Muscle of leg (tissue), 16 donors: ENCODE measurements at places on chromosomes 11 and 22. TPM values are rescaled to one million over a fixed set of nuclear protein-coding genes. Genes with fewer than 3 reads are reported as not detected.

DNA sequence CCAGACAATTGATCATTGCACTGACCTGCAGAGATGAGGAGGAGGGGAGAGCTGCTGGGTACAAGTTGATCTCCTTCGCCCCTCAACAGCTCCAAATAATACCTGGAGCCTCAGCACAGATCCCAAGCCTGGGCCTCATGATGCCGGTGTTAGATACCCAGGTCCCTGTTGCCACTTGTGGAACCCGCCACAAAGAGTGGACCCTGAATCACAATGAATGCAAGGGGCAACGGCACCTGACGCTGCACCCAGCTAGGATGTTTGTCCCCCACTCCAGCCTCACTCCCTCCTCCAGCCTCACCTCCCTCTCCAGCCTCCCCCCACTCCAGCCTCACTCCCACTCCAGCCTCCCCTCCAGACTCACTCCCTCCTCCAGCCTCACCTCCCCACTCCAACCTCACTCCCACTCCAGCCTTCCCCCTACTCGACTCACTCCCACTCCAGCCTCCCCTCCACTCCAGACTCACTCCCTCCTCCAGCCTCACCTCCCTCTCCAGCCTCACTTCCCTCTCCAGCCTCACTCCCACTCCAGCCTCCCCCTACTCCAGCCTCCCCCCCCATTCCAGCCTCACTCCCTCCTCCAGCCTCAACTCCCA is 879.0 kb downstream of the BRD1 start:
- no peak overlapping the region for H3K27ac ChIP-seq
- DNase-seq = no peak
- H3K36me3 ChIP-seq = no peaks in the 10 kb centered on the region
- H3K27me3 ChIP-seq = peaks cover 8% of the 10 kb centered on the region

DNA sequence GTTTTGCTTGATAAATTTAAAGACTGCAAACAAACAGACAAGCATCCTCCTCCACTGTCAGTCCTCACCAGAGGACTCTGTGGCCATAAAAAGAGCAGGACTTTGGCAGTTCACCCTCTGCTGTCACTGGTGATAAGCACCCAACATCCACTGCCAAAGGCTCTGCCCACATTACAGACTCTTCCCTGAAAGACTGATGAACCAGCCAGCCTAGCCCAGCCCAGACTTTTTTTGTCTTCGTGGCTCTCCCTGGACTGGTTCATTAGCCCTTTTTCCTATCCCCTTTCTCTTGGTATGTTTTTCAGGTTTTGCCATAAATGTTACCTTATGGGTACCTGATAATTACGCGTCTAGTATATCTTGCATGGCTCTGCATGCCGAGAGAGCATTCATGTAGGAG is 15.1 kb downstream of the ST14 start:
- H3K36me3 ChIP-seq = no peaks in the 10 kb centered on the region
- DNase-seq = no peak
- H3K27ac ChIP-seq = no peak overlapping the region
- no peak overlapping the region for H3K4me3 ChIP-seq
- peaks cover 16% of the 10 kb centered on the region for H3K4me1 ChIP-seq

DNA sequence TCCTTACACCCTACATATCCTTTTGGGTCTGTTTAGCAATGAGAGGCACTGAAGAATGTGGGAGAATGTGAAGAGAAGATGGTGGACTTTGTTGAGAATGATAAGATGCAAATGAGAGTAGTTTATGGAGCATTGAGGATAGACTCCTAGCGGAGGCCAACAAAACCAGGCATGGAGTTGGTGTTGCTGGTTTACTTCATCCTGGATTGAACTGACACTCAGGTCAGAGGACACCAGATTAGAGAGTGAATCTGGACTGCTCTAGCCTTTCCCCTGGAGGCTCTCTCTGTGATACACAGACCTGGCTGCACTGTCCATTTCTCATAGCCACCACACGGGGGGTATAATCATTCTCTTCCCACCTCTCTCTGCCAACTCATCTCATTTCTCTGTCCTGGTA is 98.7 kb downstream of the MICAL2 start:
- DNase-seq = no peak
- H3K36me3 ChIP-seq = peaks cover 2% of the 10 kb centered on the region
- peaks cover 4% of the 10 kb centered on the region for H3K4me1 ChIP-seq
- no peak overlapping the region for H3K27ac ChIP-seq

DNA sequence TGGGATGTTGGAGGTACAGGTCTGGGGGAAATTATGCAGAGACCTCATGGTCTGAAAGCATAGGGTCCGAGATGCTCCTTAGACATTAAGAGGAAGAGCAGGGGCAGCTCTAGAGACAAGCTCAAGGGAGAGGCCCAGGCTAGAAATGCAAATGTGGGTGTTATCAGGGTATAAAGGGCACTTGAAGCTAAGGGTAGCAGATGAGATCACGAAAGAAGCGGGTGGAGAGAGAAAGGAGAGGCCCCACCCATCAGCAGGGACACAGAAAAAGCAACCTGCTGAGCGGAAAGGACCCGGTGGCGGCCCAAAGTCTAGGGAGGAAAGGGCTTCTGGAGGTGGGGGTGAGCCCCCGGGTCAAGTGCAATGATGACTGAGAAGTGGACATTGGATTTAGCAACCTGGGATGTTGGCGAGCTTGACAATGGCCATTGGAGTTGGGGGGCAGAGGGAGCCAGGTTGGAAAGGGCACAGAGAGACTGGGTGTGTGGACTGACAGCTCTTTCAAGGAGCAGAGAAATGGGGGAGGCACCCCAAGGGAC is 8.9 kb downstream of the TMPRSS6 start:
- H3K4me3 ChIP-seq = no peak overlapping the region
- H3K36me3 ChIP-seq = no peaks in the 10 kb centered on the region

- no peak overlapping the region for H3K27ac ChIP-seq
- H3K4me3 ChIP-seq = no peak overlapping the region
- H3K36me3 ChIP-seq = no peaks in the 10 kb centered on the region
- H3K27me3 ChIP-seq = peaks cover 5% of the 10 kb centered on the region
- no peak for DNase-seq
Measured at GRCh38 chr22:49352361-49353169, 475.1 kb downstream of the BRD1 start.

DNA sequence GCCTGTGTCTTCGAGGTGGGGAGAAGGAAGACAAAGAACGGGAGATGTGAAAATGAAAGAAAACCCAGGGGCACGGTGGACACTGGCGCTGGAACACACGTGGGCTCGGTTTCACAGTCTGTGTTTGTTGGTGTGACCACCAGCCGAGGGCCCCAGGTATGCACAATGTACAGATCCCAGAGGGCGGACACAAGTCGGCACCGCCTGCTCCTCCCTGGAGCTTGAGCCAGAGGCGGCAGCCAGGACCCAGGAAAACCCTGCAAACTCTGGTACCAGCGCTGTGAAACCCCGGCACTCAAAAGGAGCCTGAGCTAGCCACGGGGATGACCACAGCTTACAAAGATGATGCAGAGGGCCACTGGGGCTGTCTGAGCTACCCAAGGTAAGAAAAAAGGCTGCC is 105.0 kb downstream of the SHANK2 start:
- H3K27ac ChIP-seq = no peak overlapping the region
- H3K4me1 ChIP-seq = no peaks in the 10 kb centered on the region
- no peak for DNase-seq
- H3K4me3 ChIP-seq = no peak overlapping the region
- H3K36me3 ChIP-seq = no peaks in the 10 kb centered on the region

The ISX gene
- total RNA-seq = not detected
